ENCODE measurements at places on chromosomes 3 and 15. TPM values are rescaled to one million over a fixed set of nuclear protein-coding genes. Genes with fewer than 3 reads are reported as not detected.

DNA sequence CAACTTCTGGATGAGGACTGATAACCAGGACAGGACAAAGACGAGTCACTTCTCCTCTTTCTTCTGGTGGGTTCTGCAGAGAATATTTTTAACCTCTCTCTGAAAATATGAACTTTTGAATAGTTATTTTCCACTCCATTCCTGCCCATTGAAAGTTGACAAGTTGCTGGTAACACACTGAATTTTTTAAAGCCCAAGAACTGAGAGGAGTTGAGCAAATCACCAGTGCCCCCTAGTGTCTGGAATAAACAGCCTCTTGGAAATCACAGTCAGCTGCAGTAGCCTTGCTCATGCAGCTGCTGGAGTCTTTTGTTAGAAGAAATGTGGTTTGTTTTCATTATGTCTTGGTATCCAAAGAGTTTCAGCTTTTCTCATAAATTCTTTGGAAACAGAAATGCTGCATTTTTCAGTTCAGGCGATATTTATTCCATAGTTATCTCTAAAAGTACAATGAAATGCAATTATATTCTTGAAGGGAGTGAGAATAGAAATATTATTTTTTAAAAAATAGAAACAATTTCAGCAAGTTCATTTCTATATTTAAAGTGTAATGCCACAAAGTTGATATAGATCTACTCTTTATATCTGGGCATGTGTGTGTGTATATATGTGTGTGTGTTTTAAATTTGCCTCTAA, 741.0 kb upstream of the CBLB start:
- H3K27me3 ChIP-seq = no peaks in the 10 kb centered on the region
- no peaks in the 10 kb centered on the region for H3K4me1 ChIP-seq

The ANKUB1 gene
- total RNA-seq = not detected

The TNFSF10 gene
- total RNA-seq = 31.4 TPM

The CTXND1 gene
- total RNA-seq = 0.80 TPM

The CHRNB4 gene
- 0.50 TPM for total RNA-seq

The TMEM115 gene
- total RNA-seq = 79.1 TPM

The TMEM266 gene
- 0.17 TPM for total RNA-seq

The CADPS gene
- 2.5 TPM for total RNA-seq
